Activated T-cell treated with anti-CD3 and anti-CD28 coated beads, Interleukin-2, amount 50 U/mL, for 48 hours (primary cell): ENCODE measurements at places on chromosomes 6 and 20.

GRCh38 chr6:379410-380181 lies 12.0 kb upstream of the IRF4 start:
- no peak for DNase-seq

DNA sequence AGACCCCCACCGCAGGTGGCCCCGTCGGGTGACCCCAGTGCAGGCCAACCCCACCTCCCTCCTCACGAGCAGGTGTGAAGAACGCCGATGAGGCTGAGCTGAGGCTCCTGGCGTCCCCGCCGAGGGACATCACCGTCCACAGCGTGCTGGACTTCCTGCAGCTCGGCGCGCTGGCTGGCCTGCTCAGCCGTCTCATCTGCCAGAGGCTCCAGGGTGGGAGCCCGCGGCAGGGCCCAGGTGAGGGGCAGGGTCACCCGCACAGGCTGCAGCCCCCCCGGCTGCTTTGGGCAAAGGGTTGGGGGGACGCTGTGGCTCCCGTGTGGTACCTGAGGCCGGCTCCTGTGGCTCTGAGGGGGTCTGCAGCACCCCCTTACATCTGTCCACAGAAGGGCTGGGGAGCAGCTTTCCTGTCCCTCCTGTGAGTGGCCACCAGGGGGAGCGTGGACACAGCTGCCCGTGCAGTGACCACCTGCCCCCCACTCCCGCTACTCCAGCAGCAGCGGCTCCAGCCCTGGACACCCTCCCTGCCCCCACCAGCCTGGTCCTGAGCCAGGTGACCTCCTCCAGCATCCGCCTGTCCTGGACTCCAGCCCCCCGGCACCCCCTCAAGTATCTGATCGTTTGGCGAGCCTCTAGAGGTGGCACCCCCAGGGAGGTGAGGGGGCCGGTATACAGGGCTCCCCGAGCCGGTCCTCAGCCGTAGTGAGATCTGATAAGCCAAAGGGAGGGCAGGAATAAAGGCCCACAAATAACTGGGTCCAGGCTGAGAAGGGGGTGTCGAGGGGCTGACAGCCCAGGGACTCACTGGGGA lies 16.5 kb downstream of the COL20A1 start:
- peak; percentile 44 for DNase-seq

GRCh38 chr20:44660581-44660980 lies 9.1 kb upstream of the ADA start:
- DNase-seq: no peak

DNA sequence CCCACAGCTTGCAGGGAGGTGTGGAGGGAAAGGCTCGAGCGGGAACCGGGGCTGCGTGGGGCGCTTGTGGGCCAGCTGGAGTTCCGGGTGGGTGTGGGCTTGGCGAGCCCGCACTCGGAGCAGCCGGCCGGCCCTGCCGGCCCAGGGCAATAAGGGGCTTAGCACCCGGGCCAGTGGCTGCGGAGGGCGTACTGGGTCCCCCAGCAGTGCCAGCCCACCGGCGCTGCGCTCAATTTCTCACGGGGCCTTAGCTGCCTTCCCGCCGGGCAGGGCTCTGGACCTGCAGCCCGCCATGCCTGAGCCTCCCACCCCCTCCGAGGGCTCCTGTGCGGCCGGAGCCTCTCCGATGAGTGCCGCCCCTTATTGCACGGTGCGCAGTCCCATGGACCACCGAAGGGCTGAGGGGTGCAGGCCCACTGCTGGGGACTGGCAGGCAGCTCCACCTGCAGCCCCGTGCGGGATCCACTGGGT lies 1242.2 kb upstream of the EYS start:
- no peak for DNase-seq

DNA sequence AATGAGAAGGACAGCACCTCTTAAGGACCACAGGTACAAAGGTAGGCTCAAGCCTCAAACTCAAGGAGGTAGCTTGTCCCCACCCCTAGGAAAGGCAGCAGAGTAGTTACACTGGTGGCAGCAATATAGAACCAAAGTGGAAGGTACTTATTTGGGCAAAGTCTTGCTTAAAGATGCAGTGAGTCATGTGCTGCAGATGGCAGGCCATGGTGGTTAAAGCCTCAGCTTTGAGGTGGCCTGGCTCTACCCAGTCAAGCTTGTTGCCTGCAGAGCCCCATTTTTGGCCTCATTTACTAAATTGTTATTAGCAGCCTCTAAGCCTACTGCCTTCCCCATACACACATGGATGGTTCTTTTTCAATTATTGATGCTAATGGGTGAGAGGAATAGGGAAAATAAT lies 146.0 kb downstream of the ELOVL4 start:
- DNase-seq: no peak

GRCh38 chr6:169810066-169810989 lies 58.9 kb downstream of the ERMARD start:
- no peak for DNase-seq

DNA sequence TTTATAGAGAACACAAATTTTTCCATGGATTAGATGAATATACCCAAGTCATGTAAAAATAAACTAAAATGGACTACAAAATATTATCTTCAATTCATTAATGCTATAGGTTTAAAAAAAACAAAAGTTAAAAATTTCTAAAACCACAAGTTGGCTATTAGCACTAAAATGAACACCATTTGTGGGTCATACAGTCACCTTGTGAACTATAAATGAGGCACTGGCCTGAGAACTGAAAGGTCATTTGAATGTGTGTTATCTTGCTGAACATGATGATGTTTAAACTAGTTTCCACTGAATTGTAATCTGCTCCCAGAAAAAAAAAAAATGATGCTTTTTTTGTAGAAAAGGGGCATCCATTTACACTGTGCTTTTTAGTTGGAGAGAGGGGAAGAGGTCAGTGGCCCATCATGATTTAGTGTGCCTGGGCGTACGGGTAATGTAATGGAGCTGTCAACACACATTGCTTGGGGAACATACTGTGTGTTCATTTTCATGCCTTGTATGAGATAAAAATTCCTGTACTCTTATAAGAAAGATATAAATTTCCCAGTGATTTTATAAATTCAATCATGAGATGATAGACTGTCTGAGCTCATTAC lies 96.6 kb upstream of the FKBP1C start:
- no peak for DNase-seq

- no peak for DNase-seq
Measured at GRCh38 chr6:166282394-166283032, 25.7 kb downstream of the PRR18 start.

GRCh38 chr20:23654000-23654399 lies 16.2 kb upstream of the CST3 start:
- DNase-seq: no peak

GRCh38 chr6:128860782-128861181 lies 22.2 kb upstream of the LAMA2 start:
- no peak for DNase-seq

- no peak for DNase-seq
Measured at GRCh38 chr20:54093423-54094267, 23.3 kb upstream of the BCAS1 start.

- no peak for DNase-seq
Measured at GRCh38 chr6:37347670-37348111, 6.1 kb upstream of the RNF8 start.

DNA sequence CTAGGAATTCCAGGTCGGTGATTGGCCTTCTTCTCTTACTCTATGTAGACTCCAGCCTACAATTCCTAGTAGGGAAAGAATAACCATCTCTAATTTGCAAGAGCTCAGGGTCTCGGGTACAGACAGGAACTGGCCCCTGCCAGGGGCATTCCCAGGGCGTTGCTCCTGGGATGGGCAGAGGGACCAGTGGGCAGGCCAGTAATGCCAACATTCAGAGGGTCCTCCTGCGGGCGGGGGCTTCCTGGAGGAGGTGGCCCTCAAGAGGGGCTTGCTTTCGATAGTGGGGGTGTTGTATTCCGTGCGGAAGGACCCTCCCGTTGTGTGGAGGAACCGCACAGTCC lies 129.8 kb upstream of the PRND start:
- DNase-seq: no peak

DNA sequence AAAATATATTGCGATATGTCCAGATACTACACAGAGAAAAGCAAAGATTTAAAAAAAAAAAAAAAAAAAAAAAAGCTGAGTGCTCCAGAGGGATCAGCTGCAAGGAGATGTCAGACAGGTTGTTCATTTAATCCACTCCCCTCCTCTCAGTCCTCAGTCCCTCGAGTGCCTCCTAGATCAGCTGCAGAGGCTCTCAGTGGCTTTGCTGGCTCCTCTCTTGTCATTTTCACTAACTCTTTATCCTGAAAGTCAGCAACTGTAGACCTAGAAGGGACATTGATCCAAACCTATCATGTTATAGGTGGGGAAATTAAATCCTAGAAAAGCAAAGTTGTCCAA lies 61.6 kb downstream of the KIAA0319 start:
- no peak for DNase-seq

GRCh38 chr6:68994521-68994920 lies 359.4 kb downstream of the ADGRB3 start:
- DNase-seq: no peak

- DNase-seq: no peak
Measured at GRCh38 chr20:24681634-24682495, 212.4 kb downstream of the SYNDIG1 start.

DNA sequence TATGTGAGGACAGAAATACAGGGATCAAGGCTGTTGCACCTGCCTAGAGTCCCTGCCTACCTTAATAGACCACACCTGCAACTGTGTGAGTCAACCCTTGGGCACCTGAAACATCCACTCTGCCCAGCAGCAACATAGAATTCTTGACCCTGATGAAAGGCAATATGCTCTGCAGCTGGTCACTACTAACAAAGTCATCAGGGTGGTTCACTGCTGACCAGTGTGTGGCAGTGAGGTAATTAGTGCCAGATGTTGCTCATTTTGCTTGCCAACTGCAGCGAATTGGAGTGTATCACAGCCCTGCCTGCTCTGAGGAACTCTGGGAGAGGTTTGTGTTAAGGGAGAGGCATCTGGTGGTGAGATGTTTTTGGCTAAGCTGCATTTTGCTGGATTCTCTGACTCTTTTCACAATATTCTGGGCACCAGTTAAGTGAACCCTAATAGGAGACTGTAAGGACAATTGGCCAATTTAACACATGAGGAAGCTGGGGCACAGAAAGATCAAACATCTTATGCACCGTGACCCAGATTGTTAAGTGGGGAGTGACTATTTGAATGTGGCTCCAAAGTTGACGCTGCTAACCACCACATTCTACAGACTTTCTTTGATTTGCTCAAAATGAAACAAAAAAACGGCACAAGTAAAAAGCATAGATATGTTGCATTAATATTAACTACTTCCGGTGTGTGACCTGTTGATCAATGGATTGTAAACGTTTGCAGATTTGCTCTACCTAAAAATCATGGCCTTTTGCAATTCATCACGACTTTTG lies 61.9 kb upstream of the OPRM1 start:
- no peak for DNase-seq

DNA sequence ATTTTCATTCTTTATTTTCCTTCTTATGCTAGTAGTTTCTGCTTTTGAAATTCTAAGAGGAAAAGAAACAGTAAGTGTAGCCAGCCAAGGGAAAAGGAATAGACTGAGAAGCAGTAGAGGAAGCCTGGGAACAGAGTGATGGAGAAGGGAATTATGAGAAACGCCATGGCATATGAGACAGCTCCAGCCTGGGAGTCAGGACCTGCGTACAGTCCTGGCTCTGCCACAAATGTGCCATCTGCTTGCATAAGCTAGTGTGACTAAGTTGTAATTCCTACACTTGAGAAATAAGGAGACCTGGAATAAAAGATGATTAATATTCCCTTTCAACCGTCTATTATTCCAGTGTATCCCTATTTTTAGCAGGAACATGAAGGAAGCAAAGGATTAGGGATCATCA lies 47.5 kb downstream of the OSTM1 start:
- DNase-seq: no peak

DNA sequence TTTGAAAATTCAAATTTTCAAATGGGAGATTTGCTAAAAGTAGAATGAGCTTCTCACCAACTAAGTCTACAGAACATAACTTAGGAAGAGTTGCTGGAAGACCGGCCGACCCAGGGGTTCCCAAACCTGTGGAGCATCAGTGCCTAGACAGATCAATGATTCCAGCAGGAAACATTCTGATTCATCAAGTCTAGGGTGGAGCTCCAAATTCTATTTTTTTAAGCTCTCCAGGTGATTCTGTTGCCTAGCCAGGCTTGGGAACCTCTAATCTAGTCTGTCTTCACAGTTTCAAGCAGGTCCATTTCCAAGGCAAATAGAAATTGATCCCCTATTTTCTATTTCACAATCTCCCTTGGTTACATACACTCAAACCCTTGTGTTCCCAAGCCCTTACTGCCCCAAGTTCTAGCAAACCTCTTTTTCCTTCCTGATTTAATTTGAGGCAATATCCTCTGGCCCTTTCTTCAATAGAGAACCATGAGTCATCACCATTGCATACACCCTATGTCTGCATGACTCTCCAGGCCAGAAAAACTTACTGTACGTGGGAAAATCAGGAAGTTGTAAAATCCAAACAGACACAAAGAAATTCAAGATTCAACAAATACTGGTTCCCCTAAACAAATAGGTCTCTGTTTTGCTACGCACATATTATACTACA lies 8.9 kb downstream of the ATXN1 start:
- no peak for DNase-seq

DNA sequence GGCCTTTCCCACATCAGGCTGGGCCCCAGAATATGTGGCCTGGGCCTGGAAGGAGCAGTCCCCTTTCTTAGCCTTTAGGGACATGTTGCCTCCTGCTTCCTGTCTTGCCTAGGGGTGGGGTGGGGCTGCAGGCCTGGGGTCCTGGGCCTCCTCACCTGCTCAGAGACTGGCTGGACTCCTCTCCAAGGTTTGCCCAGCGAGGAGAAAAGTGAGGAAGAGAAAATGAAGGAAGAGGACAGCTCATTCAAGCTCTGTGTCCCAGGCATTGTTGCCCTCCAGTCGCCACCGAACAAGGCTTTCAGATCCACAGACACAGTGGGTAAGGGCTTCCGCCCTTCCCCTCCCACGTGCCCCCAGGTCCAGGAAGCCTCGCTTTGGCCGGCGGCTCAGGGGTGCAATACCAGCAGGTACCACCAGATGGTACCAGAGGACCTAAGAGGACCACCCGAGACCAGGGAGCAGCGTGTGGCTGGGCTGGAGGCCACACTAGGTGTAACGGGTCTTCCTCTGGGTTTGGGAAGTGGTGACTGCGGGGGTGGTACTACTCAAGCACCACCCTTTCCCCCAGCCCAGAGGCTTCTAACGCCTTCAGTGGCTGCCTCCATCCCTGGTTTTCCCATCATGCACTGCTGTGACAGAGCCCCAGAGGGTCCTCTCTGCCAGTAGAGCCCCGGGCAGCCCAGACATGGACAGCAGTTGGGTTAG lies 5.5 kb upstream of the BAK1 start:
- DNase-seq: peak; percentile 98

- no peak for DNase-seq
Measured at GRCh38 chr6:6455272-6455671, 133.2 kb upstream of the LY86 start.

- no peak for DNase-seq
Measured at GRCh38 chr6:95572098-95572497, 5.2 kb upstream of the MANEA start.
